CD4-positive, alpha-beta memory T cell (primary cell): ENCODE measurements at places on chromosomes 12 and 14. TPM values are rescaled to one million over a fixed set of nuclear protein-coding genes. Genes with fewer than 3 reads are reported as not detected.

Gene NPFF
- total RNA-seq: not detected

Gene ALG10B
- total RNA-seq: 12.1 TPM

Gene TMEM132D
- total RNA-seq: not detected

Gene M6PR
- 247 TPM for total RNA-seq
